ENCODE measurements at places on chromosomes 2 and 18.

GRCh38 chr2:141728142-141728541 lies 402.7 kb downstream of the LRP1B start:
- DNase-seq, result no peak

DNA sequence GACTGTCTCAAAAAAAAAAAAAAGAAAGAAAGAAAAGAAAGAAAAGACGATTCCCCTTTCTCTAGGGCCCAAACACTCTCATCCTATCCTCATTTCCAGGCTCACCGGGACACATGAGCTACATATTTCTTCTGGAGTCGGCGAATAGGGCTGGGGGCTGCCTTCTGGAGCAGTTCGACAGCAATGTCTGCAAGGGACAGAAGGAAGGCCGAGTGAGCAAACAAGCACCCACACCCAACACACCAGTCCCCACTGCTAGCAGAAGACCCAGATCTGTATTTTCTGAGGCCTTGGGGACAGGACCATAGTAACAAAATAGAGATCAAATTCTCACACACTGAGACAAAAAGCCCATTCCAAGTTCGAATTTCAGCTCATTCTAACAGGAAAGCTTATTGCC lies 1.2 kb downstream of the CNPPD1 start:
- DNase-seq, result no peak

GRCh38 chr18:809985-810642 lies 1.9 kb downstream of the YES1 start:
- DNase-seq, result no peak

- no peak for DNase-seq
Measured at GRCh38 chr18:23066504-23067039, 68.7 kb upstream of the CABLES1 start.

DNA sequence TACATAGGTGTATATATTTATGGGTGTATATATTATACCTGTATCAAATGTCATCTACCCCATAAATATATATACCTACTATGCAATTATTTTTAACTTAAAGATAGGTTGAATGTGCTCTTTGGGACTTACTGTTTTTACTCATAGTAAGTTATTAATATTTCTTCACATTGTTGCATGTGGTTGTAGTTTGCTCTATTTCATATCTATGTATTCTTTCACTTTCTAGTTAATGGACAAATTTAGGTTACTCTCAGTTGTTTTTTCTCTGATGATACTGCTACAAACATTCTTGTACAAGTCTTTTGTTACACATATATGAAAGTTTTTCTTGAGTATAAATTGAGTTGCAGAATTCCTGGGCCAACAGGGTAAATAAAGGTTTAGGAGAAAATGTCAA lies 601.8 kb upstream of the ID2 start:
- DNase-seq, result no peak

GRCh38 chr2:227153758-227154486 lies 10.1 kb downstream of the COL4A4 start:
- no peak for DNase-seq

- peak; percentile 30 for DNase-seq
Measured at GRCh38 chr2:168348076-168348475, 100.7 kb upstream of the STK39 start.

DNA sequence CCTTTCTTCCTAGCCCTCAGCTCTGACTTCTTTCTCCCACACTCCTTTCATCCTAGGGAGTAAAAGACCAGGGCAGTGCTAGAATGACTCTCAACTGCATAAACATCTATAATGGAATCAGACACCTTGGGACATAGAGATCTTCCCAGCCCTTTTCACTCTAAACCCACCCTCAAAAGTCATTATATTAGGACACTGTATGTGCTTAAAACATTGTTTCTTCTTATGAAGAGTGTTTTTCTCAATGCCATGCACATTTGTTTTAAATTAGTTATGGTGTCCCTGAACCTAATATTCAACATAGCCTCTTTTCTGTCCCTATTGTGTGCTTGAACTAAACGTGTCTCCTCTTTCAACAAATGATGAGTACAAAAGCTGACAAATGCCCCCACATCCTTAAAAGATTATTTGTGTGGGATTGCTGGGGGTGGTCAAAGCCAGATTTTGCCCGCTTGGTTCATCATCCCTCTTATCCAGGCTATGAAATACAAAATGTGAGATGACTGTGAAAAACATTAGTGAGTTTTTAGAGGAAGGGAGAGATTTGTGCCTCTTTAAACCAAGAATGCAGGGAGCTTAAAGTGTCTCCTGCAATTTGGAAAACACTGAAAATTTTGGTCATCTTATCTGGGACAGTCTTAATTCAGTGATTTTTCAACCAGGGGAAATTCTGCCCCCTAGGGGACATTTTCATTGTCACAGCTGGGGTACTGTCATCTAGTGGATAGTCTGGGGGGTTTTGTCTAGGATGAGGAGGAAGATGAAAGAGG lies 29.0 kb downstream of the SERPINB5 start:
- no peak for DNase-seq

GRCh38 chr2:98037666-98038336 lies 42.1 kb upstream of the TMEM131 start:
- DNase-seq, result no peak

- DNase-seq, result no peak
Measured at GRCh38 chr2:170967553-170967952, 38.5 kb downstream of the GORASP2 start.

- DNase-seq, result no peak
Measured at GRCh38 chr18:24208270-24209035, 69.6 kb downstream of the CABYR start.

DNA sequence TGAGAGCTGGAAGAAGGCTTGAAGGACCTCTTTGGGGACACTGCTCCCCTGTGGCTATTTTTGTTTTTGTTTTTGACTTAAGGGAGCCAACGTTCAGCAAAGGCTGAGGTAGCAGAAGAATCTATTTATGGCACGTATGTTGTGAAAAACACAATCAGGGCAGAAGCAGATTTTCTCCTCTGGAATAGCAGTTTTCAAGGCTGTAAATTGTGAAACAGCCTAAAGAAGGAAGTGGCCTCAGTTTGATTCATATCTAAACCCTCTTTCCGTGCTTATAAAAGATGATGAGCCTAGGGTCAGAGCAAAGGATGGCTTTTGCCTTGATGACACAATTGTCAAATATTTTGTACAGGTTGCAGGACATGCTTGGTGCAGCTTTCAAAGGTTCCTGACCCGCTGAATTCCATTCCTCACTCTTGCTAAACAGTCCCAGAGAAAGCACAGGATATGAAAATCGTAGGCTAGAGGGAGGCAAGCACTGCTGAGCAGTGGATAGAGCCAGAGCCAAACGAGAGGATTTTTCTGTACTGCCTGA lies 106.2 kb upstream of the DLX2 start:
- DNase-seq, result no peak

All from NCI-H1417 (cell line).